Epithelial cell of esophagus (primary cell): ENCODE measurements at places on chromosomes 7 and 10.

- no peak for DNase-seq
Observed at GRCh38 chr7:33612442-33612841, 292.9 kb upstream of the BMPER start.

DNA sequence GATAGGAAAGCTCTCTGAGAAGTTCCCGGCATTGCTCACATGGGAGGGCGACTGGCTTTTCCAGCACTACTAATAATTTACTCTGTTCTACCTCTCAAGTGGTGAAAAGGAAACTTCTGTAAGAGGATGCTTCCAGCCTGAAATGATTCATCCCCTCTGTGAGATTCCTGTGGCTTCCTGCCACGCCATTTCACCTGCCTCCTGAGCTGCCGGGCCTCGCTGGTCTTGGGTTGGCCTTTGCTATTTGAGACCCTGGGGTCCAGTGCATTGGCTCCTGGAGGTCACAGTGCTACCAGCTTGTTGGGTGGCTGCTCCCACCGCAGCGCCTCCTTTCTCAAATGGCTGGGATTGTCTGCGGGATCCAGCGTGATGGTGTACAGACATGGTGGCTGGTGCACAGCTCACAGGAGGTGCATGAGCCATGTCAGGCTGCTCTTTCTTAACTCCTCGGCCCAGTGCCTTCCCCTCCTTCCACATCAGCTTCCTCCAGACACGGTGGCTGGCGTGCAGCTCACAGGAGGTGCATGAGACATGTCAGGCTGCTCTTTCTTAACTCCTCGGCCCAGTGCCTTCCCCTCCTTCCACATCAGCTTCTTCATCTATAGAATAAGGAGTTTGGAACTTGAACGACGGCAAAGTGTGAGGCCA lies 42.9 kb upstream of the PCBD1 start:
- peak; percentile 78 for DNase-seq

DNA sequence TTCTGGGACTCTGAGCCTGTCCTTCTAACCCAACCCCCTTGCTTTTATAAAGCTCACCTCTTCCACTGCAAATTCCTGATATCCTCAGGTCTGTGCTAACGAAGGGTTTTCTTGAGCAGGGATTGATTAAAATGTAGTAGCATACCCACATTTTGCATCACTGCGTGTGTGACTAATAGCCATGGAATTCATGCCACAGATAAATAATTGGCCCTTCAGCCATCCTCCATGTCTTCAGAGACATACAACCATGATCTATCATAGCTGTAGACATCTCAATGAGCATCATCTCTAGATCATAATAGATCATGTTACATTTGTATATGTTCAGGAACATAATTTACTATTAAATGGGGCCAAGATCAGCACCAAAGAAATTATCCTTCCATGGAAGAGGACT lies 990.3 kb downstream of the KCNMA1 start:
- no peak for DNase-seq

DNA sequence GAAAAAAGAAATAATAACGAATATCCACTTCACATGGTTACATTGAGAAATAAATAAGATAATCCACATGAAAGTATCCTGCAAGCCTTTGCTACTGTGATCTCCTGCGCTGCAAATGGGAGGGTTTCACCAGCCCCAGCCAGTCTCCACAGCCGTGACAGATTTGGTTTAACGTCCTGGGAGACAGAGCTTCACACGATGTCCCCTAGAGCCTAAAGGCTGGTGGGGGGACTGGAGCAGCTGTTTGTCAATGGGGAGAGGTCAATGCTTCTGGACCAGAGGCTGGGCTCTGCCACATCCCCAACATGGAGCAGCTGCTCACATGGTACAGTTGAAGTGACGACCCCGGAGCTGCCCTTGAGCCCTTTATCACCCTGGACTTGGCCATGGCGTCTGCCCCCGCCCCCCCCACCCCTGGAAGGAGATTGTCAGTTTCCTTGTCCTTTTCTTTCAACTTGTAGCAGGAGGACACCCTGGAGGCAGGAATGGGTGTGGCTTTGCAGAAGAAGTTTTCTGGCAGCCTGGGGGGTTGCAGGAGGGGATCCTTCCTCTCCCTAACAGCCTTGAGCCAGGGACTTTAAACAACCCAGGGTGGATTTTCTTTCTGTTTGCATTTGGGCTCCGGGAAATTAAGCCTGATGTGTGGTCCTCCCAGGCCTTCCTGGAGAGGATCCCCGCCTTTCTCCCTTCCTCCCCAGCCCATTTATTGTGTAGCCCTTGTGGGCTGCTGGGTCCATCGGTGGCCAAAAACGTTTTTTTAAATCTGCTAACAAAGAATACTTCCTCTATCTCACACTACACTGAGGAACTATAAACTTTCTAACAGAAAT lies 37.0 kb upstream of the MXI1 start:
- no peak for DNase-seq

DNA sequence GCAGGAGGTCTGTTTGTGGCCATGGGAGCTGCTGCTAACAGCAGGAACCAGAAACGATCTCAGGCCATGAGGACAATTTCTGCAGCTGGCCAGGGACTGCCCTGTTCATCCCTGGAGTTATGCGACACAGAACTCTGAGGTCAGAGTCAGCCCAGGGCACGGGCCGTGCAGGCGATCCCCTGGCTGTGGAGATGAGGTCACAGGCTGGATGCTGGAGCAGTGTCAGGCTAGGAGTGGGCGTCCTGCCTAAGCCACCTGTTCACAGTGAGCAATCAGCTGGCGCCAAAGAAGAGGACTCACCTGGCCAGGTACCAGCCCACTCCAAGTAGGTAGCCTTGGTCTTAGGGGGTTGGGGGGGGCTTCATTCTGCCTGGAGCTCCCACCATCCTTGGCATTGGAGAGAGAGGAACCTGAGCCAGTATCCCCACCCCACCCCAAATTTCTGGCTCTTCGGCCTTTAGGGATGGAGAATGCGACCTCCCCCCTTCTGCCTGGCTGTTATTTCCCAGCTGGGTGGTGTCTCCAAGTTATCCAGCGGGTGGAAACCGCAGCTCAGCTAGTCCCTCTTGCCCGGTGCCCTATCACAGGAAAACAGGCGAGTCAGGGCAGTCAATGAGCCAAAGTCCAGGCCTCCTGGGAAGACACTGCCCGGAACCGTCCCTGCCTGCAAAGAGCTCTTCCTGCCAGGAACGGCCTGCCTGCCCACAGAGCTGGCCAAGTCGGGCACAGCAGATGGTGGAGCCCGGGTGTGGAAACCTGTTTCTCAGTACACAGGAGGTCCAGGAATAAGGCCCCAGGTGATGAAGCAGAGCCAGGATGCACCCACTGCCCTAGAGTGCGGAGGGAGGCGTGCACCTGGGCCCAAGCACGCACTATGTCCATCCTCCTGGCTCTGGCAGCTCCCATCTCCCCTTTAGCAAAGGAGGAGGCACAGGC lies 1.8 kb upstream of the TTYH3 start:
- DNase-seq: peak; percentile 52

GRCh38 chr10:22666287-22667092 lies 47.9 kb downstream of the PIP4K2A start:
- no peak for DNase-seq

DNA sequence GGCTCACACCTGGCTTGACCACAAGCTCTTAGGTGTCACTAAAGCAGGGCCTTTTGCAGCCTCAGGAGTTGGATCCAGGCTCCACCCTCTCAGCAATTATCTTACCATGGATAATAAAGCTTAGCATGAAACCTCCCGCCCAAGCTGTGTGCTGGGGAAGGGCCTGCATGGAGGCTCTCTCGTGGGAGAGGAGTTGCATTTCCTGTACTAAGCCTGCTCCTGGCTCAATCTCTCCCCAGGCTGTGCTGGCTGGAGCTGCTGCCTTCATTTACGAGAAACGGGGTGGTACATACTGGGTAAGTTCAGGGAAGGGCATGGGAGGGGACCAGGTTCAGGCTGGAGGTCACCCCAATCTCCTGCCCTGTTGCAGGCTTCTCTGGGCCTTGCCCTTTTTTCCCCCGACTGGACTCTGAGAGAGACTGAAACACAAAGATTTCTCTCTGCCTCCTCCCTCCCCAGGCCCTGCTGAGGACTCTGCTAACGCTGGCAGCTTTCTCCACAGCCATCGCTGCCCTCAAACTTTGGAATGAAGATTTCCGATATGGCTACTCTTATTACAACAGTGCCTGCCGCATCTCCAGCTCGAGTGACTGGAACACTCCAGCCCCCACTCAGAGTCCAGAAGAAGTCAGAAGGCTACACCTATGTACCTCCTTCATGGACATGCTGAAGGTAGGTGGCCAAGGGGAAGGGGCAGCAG lies 2.7 kb downstream of the TMEM176A start:
- DNase-seq: no peak

- DNase-seq: peak; percentile 24
Observed at GRCh38 chr7:125555916-125556315, 626.3 kb upstream of the POT1 start.

DNA sequence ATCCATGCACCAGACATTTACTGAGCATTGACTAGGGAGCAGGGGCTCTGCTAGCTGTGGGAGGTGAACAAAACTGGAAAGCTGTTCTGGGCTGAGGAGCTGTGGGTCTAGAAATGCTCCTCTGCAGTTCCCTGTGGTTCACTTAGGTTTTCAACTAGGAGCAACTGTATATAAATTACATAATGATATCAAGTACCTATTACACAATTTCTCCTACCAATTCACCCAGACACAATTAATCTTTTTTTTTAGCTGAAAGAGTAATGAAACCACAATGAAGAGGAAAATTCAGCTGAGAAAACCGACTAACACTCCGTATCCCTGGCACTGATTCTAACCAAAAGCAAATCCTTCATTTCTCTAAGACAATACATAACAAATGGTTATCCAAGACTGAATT lies 39.4 kb downstream of the COL28A1 start:
- DNase-seq: no peak
